ENCODE measurements at places on chromosomes 7 and 10.

DNA sequence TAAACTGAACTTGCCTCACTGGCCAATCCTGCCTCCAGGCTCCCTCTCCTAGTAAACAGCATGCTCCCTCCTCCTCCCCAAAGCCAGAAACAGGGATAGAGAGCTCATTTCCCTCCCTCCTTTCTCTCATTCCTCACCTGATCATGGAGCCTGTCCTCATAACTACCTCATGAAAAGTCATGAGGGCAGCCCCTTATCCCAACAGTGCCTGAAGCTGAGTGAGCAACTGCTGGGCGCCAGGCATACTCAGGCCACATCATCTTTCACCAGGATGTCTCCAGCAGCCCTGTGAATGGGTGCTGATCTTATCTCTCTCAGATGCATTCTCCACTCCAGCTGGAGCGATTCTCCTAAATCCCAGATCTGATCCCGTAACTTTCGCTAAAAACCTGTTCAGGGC, 307.2 kb downstream of the PRPF18 start:
- H3K4me1 ChIP-seq, result peaks cover 11% of the 10 kb centered on the region
- H3K36me3 ChIP-seq, result no peaks in the 10 kb centered on the region
- no peak overlapping the region for H3K27ac ChIP-seq
- no peak for DNase-seq

GRCh38 chr7:140641524-140642195, 1.0 kb upstream of the DENND2A start:
- H3K4me1 ChIP-seq, result peaks cover 29% of the 10 kb centered on the region
- H3K27me3 ChIP-seq, result no peaks in the 10 kb centered on the region
- no peak overlapping the region for H3K27ac ChIP-seq
- no peak for DNase-seq
- H3K4me3 ChIP-seq, result peak overlapping the region; percentile 98

DNA sequence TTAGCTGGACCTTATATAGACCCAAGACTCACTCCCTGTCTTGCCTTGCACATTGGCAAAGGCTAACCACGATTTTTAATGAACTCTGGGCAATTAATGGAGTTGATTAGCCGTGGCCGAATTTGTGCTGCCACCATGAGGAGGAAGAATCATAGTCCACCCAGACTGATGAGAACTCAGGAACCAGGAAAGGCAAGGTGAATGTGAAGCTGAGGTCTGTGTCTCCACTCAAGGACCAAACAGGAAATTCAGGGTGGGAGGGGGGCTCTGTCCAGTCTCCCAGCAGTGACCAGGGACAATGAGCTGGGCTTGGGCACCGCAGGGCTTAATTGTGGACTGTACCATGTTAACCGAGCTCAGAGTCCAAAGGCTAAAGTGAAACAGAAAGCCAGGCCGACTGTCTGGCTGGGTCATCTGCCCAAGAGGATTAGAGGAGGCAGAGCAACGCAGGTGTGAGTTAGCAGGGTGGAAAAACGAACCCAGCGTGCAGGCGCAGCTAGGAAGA, 127.0 kb upstream of the JCAD start:
- no peak for DNase-seq
- no peaks in the 10 kb centered on the region for H3K36me3 ChIP-seq
- no peak overlapping the region for H3K27ac ChIP-seq
- peaks cover 4% of the 10 kb centered on the region for H3K4me1 ChIP-seq
- no peak overlapping the region for H3K4me3 ChIP-seq

- no peaks in the 10 kb centered on the region for H3K4me1 ChIP-seq
- no peak for DNase-seq
- H3K36me3 ChIP-seq, result no peaks in the 10 kb centered on the region
- no peak overlapping the region for H3K4me3 ChIP-seq
- H3K27ac ChIP-seq, result no peak overlapping the region
Observed at GRCh38 chr7:37376386-37376785, 72.3 kb downstream of the ELMO1 start.

DNA sequence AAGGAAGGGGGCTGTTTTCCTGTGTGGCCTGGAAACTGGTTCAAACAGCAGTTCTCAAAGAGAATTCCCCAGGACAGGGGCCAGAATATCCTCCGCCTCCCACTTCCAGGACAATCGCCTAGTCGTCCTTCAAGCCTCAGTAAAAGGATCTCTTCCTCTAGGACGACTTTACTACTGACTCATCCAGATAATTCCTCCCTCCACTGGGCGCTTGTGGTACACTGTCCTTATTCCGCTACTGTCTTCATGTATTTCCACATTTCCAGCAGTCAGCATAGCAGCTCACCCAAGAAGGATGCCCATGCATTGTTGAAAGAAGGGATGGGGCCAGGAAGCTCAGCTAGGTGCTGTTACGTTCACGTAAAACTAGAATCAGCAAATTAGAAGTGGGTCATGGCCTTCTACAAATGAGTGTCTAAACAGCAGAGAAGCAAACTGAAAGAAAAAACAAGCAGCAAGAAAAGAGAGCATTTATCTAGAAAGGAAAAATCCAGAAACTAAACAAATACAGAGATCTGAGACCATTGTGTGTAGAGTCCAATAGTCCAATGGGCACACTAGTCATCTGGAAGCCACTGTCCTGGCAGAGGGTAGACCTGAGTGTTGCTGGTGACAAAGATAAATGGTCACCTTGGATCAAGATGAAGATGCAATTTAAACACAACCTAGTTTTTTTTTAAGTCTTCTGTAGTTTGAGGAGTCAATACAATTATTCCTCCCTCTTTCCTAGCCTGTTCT, 26.3 kb downstream of the CLRN3 start:
- H3K27me3 ChIP-seq, result no peaks in the 10 kb centered on the region
- DNase-seq, result no peak
- H3K36me3 ChIP-seq, result no peaks in the 10 kb centered on the region
- H3K27ac ChIP-seq, result no peak overlapping the region

GRCh38 chr10:10043083-10043482, 974.6 kb upstream of the CELF2 start:
- no peaks in the 10 kb centered on the region for H3K36me3 ChIP-seq
- no peaks in the 10 kb centered on the region for H3K27me3 ChIP-seq
- no peak overlapping the region for H3K4me3 ChIP-seq
- H3K4me1 ChIP-seq, result no peaks in the 10 kb centered on the region

DNA sequence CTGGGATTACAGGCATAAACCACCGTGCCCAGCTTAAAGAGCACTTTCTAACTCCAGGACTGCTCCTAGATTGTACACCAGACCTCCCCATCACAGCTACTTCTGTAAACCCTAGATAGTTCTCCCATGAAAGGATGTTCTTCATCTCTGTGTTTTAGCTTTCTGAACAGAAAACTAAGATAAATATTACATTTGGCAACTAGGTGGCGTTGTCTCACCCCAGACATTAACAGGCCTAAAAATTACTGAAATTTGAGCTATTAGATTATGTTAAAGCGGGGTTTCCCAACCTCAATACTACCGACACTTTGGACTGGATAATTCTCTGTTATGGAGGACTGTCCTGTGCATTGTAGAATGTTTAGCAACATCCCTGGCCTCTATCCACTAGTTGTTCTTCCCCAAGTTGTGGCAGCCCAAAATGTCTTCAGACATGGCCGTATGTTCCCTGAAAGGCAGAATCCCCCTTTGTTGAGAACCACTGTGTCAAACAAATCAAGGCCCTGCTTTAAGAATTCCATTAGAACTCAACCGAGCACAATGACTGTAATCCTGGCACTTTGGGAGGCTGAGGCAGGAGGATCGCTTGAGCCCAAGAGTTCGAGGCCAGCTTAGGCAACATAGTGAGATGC, 19.1 kb downstream of the ATOH7 start:
- H3K36me3 ChIP-seq, result no peaks in the 10 kb centered on the region
- H3K27ac ChIP-seq, result no peak overlapping the region
- no peak for DNase-seq
- no peak overlapping the region for H3K4me3 ChIP-seq
- no peaks in the 10 kb centered on the region for H3K27me3 ChIP-seq

DNA sequence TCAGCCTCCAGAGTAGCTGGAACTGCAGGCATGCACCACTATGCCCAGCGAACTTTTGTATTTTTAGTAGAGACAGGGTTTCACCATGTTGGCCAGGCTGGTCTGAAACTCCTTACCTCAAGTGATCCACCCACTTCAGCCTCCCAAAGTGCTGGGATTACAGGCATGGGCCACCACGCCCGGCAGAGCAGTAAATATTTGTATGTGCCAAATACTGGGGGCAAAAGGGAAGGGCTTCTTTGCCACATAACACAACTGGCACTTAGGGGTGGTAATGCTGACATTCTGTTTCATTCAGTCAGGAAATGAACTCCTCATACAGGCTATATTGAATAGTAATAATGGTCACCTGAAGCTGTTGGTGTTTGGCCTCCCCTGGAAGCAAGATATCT, 41.6 kb downstream of the ACSM6 start:
- no peak overlapping the region for H3K4me3 ChIP-seq
- H3K4me1 ChIP-seq, result no peaks in the 10 kb centered on the region
- no peaks in the 10 kb centered on the region for H3K27me3 ChIP-seq
- no peaks in the 10 kb centered on the region for H3K36me3 ChIP-seq

GRCh38 chr7:135802697-135803096, 54.1 kb upstream of the FAM180A start:
- no peaks in the 10 kb centered on the region for H3K27me3 ChIP-seq
- no peaks in the 10 kb centered on the region for H3K36me3 ChIP-seq
- no peak overlapping the region for H3K27ac ChIP-seq
- DNase-seq, result no peak

DNA sequence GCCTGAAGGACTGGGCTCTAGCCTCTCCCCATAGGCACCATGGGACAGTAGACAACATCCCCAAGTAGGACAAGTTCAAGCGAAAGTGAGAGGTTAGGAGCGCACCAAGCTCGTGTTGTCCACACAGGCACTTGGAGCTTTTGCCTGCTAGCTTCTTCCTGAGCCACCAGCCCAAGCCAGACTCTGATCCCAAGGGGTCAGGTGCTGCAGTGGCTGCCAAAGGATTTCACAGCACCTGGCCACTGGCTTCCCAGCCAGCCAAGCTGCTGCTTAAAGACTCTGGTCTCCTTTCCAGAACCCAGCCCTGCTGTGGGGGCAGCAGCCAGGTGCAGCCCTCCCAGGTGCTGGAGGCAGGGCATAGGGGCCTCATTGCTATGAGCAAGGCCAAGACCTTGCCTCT, 33.0 kb upstream of the UNC5B start:
- no peak overlapping the region for H3K27ac ChIP-seq
- no peaks in the 10 kb centered on the region for H3K27me3 ChIP-seq
- peaks cover 6% of the 10 kb centered on the region for H3K4me1 ChIP-seq
- DNase-seq, result no peak

- H3K27ac ChIP-seq, result no peak overlapping the region
- H3K27me3 ChIP-seq, result no peaks in the 10 kb centered on the region
- H3K4me3 ChIP-seq, result no peak overlapping the region
- no peak for DNase-seq
- H3K36me3 ChIP-seq, result no peaks in the 10 kb centered on the region
Observed at GRCh38 chr10:104867966-104868598, 227.0 kb downstream of the SORCS3 start.

- H3K4me3 ChIP-seq, result no peak overlapping the region
- H3K27me3 ChIP-seq, result no peaks in the 10 kb centered on the region
- no peak for DNase-seq
- H3K36me3 ChIP-seq, result no peaks in the 10 kb centered on the region
- H3K4me1 ChIP-seq, result no peaks in the 10 kb centered on the region
Observed at GRCh38 chr7:7957513-7957912, 11.1 kb upstream of the GLCCI1 start.

DNA sequence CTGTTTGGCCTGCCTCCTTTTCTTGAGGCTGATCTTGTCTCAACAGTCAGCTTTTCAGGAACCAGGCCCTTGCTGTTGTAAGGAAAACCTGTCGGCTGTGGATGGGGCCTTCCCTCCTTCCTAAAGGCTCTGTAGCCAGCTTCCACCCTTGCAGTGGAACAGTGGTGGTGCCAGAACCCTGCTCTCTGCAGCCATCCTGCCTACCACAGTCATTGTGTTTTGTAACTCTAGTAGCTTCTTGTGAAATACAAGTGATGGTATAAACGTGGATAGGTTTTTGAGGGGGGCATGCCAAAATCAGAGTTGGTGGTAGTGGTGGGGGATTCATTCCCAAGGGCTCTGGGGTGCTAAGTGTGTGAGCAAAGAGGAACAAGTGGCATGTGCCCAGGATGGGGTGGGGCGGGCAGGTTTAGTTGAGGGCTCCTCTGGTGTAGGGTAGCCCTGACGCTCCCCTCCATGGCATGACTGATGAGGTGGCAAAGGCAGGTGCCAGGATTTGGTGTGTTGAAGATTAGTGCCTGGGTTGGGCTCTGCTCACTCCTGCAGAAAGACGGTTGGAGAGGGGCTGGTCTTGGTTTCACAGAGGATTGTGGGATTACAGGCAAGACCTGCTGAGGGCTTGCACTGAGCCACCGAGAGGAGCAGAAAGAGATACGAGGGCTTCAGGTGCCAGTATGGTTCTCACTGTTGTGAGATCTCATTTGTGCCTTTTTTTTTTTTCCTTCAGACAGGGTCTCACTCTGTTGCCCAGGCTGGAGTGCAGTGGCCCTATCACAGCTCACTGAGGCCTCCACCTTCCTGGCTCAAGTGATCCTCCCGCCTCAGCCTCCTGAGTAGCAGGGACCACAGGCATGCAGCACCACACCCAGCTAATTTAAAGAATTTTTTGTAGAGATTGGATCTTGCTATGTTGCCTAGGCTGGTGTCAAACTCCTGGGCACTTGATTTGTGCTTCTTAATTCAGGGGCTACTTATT, 7.4 kb downstream of the TSPAN14 start:
- H3K4me1 ChIP-seq, result peaks cover 68% of the 10 kb centered on the region
- no peak for DNase-seq
- H3K4me3 ChIP-seq, result no peak overlapping the region

- DNase-seq, result no peak
- no peak overlapping the region for H3K4me3 ChIP-seq
- H3K27me3 ChIP-seq, result no peaks in the 10 kb centered on the region
- H3K27ac ChIP-seq, result no peak overlapping the region
- no peaks in the 10 kb centered on the region for H3K36me3 ChIP-seq
- no peaks in the 10 kb centered on the region for H3K4me1 ChIP-seq
Observed at GRCh38 chr10:15494850-15495506, 123.9 kb upstream of the FAM171A1 start.

DNA sequence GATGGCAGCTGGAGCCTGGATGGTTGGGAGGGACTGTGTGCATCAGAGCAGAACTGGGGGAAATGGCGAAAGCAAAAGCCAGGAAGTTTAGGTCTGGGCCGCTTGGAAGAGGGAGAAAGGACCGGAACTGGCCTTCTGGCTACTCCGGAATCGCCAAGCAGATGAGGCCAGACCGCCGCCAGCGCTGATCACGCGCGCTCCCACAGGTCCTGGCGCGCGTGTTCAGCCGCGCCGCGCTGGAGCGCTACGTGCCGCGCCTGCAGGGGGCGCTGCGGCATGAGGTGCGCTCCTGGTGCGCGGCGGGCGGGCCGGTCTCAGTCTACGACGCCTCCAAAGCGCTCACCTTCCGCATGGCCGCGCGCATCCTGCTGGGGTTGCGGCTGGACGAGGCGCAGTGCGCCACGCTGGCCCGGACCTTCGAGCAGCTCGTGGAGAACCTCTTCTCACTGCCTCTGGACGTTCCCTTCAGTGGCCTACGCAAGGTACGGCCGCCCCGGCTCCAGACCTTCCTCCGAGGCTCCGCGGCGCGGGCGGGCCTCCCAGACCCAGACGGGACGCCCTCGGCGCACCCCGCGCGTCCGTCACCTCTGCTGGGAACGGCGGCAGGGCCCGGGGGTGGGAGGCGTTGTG, 2.0 kb downstream of the CYP26C1 start:
- no peak for DNase-seq
- H3K36me3 ChIP-seq, result peaks cover 2% of the 10 kb centered on the region
- peaks cover 67% of the 10 kb centered on the region for H3K27me3 ChIP-seq
- H3K27ac ChIP-seq, result no peak overlapping the region

- H3K27ac ChIP-seq, result no peak overlapping the region
- H3K36me3 ChIP-seq, result no peaks in the 10 kb centered on the region
- no peak overlapping the region for H3K4me3 ChIP-seq
- H3K27me3 ChIP-seq, result peaks cover 4% of the 10 kb centered on the region
- peaks cover 3% of the 10 kb centered on the region for H3K4me1 ChIP-seq
Observed at GRCh38 chr7:123656544-123657303, 1.1 kb downstream of the LMOD2 start.

- no peaks in the 10 kb centered on the region for H3K27me3 ChIP-seq
- no peak for DNase-seq
- H3K36me3 ChIP-seq, result peaks cover 91% of the 10 kb centered on the region
- H3K4me3 ChIP-seq, result no peak overlapping the region
- no peak overlapping the region for H3K27ac ChIP-seq
Observed at GRCh38 chr10:99905971-99906370, 103.8 kb downstream of the DNMBP start.

All from neuronal stem cell (in vitro differentiated cells).